ENCODE measurements at places on chromosomes 6 and 20.

DNA sequence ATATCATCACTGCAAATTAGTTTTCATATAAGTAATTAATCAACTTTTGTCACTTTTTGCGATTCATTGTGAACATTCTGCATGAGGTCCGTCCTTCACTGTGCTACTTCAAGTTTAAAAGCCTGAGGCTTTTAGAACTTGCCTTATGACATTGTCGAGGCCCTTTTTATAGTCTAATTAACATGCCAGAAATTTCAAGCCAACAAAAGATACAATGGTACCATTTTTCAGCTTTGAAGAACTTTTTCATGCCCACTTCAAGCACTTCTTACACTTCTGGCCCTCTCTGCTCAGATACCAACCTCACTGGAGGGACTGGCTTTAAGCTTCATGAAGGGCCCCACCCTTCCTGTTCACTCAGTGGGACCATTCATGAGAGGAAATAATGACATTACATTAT lies 323.1 kb downstream of the TPBG start:
- no peak for DNase-seq

DNA sequence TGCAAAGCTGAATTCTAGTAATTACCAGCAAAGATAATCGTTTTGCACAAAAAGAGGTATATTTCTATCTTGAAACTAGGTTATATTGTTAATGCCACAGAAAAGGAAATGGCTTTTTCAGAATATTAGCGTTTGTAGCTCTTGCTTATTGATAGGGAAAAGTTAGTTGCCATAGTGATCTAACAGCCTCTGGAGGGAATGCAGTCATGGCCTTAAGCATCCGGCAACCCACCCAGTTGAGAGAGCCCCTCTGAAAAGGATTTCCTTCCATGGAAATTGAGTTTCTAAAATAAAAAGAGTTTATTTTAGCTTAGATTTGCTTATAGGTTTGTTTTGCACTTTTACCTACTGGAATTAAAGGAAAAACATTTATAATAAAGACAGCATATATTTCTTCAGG lies 224.5 kb downstream of the BCKDHB start:
- DNase-seq: no peak

GRCh38 chr6:42332916-42333315 lies 115.3 kb upstream of the MRPS10 start:
- no peak for DNase-seq

- DNase-seq: peak; percentile 16
Measured at GRCh38 chr6:34465531-34466241, at the start of gene PACSIN1. TSS of gene PACSIN1 (plus strand) at chr6:34466076. CDS start at chr6:34526306, 60,230 bp downstream.

DNA sequence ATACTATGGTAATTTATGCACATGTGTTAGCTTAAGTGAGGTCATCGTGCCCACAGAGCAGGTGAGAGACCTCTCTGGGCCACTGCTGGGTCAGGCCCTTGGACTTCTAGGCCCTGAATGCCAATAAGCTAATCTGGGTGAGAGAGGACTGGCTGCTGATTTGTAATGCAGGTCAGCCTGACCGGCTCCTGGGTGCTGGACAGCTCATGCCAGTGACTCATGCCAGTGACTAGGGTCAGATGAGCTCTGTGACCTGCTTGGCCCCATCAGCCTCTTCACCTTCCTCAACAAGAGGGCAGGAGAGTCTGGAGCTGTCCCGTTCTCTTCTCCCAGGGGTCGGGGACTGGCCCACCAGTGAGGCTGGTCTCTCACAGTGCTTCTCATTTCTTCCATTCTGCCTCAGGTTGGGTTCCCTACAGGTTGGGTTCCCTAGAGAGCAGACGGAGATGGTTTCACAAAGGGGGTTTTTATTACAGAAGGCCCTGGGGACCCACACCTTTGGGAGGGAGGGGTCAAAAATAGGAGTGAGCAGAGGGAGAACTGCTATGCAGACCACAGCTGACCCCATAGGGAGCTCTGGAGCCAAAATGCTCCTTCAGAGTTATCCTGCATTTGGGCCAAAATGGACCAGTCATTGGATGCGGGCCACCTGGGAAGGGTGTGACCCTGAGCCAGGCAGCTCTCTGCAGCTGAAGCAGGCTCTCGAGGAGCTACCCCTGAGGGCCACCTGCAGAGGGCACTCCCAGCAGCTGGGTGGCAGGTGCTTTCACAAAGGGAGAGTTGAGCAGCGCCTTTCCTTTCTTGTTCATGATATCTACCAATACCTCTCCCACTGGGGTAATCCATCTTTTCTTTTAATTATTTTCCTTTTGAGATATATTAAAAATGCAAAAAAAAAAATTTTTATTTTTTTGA lies 2.2 kb upstream of the OXT start:
- peak; percentile 30 for DNase-seq

DNA sequence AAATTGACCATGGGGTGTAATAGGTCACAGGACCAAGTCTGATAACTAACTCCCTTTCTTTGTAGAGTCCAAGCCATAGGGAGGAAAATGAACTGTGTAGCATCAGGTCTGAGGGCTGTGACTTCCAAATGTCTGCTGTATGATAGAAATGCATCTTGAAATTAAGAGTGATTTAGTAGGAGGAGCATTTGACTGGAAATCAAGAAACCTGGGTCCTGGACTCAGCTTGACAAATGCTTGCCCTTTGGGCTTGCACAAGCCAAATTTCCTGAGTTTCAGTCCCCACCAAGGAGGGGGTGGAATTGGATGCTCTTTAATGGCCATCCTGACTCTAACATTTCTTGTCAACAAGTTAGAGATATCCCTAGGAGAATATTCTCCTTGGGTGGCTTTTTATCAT lies 187.0 kb downstream of the PDE7B start:
- DNase-seq: no peak

DNA sequence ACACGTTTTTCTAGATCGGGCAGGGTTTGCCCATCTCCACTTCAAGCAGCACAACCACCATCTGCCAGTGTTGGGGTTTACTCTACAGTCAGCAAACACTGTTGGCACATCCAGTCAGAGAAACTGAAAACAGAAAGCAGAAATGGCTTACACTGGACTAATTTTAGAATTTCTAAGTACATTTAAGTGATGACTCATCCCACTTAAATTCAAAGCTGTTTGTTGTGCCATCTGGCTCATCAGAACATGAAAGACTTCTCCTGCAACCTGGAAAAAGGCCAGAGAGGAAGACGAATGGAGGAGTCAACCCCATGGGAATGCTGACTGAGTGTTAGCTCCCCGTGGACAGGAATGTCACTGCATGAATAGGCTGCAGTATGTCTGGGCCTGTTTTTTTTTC lies 21.8 kb downstream of the FAM209B start:
- DNase-seq: no peak

GRCh38 chr6:10393544-10394225 lies 21.2 kb downstream of the TFAP2A start:
- no peak for DNase-seq

- no peak for DNase-seq
Measured at GRCh38 chr6:55992546-55992945, 117.2 kb upstream of the BMP5 start.

DNA sequence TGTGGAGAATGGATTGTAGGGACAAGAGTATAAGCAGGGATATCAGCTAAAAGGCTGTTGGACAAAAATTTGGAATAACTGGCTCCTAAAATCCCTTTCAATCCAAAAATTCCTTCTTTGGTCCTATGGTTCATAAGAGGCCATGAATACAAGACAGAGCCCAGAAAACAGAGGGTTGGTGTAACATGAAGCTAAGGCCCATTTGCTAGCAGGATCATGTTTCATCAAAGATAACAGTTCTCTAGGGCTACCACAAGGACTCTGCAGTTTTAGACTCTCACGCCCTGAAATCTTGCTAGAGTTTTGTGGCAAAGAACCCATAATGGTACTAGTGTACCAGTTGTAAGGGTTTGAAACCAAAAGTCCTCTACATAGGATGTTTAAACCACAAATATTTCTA lies 327.8 kb upstream of the TBX18 start:
- no peak for DNase-seq

GRCh38 chr20:56429502-56429901 lies 17.4 kb downstream of the CASS4 start:
- no peak for DNase-seq

DNA sequence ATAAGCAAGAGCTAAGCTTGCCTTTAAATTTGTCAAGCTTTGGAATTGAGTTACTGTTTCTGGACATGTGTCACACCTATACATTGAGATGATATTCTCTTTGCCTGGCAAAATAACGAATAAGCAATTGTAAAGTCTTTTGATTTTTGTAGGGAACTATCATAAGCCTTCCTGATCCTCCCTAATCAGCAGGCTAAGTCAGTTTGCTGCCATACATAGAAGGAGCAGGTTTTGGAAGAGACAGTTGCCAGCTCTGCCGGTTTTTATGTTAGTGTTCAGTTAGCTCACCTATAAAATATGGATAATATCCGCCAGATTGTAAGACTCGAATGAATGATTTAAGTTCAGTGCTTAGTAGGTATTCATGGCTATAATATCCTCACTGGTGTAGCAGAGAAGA lies 34.4 kb upstream of the BCAS1 start:
- no peak for DNase-seq

DNA sequence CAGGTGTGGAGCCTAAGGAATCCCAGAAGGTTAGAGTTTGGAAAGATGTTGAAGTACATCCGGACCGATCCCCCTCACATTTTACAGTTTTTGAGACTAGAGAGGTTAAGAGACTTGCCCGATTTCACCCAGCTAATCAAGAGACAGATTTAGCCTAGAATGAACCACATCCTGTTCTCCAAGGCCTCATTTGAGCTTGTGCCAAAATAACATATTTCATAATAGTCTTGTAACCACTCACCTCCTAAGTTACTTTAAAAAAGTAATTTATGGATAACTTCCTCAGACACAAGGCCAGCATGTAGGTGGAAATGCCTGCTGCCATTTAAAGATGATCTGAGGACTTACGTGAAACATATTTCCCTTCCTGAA lies 39.8 kb upstream of the ARHGAP18 start:
- DNase-seq: no peak

DNA sequence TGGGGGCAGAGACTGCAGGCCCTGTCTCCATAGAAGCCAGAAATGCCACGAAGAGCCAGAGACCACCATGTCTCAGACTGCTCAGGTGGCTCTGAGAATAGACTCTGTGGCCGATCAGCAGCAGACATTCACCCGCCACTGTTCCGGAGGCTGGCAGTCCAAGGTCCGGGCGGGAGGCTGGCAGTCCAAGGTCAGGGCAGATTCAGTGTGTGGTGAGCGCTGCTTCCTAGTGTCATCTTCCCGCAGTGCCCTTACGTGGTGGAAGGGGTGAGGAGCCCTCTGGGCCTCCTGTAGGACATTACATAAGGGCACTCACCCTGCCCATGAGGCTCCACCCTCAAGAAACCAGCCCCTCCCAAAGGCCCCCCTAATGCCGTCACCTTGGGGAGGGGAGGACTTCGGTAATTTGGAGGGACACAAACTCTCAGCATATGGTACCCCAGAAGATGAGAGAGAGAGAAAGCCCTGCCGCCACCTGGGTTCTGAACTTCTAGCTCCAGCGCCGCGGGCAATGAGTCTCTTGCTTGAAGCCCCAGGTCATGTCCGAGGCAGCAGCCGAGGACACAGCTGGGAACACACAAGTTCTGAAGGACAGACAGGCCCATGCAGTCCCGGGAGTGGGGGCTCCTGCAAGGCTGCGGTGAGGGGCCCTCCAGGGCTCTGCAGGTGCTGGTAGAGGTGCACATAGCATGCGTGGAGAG lies 36.4 kb downstream of the DACT2 start:
- no peak for DNase-seq

- DNase-seq: no peak
Measured at GRCh38 chr20:51281521-51281920, 258.6 kb upstream of the KCNG1 start.

GRCh38 chr6:33288921-33289783 lies at the start of the genes PFDN6 and WDR46:
TSS of gene PFDN6 (plus strand) at chr6:33289601. CDS start at chr6:33289857, 256 bp downstream.
TSS of gene WDR46 (minus strand) at chr6:33289239. CDS start at chr6:33289170, 69 bp downstream.
- peak; percentile 89 for DNase-seq

DNA sequence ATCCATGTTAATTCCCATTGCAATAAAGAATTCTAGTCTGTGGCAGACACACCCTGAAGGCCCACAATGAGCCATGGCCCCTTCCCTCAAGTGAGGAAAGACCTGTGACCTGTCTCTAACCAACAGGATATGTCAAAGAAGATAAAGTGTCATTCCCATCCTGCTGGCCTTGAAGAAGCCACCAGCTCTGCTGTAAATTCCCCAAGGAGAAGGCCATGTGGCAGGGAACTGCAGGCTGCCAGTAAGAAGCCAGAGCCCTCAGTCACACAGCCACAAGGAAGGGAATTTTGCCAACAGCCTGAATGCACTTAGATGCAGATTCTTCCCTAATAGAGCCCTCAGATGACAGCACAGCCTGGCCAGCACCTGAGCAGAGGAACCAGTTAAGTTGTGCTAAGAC lies 24.8 kb downstream of the VIP start:
- no peak for DNase-seq

- no peak for DNase-seq
Measured at GRCh38 chr6:34717466-34717865, 20.9 kb upstream of the ILRUN start.

GRCh38 chr20:43983359-43983758 lies 68.7 kb downstream of the TOX2 start:
- DNase-seq: peak; percentile 36

DNA sequence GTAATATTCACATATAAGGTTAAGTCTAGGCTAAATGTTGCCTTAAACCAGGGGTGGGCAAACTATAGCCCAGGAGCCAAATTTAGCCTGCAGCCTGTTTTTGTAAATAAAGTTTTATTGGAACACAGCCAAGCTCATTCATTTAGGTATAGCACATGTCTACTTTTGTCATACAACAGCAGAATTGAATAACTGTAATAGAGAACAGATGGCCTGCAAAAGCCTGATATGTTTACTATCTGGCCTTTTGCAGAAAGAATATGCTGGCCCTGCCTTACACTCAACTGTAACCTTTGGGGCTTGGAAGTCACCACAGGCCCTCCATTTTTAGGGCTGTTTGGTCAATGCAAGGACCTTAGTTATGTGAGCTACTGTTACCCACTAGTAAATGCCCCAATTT lies 17.7 kb upstream of the BCLAF1 start:
- no peak for DNase-seq

- DNase-seq: no peak
Measured at GRCh38 chr6:2877057-2877882, 25.8 kb downstream of the SERPINB9 start.

- no peak for DNase-seq
Measured at GRCh38 chr20:4519534-4519933, 202.2 kb upstream of the PRND start.

- no peak for DNase-seq
Measured at GRCh38 chr6:50655848-50656453, 57.4 kb upstream of the TFAP2D start.

DNA sequence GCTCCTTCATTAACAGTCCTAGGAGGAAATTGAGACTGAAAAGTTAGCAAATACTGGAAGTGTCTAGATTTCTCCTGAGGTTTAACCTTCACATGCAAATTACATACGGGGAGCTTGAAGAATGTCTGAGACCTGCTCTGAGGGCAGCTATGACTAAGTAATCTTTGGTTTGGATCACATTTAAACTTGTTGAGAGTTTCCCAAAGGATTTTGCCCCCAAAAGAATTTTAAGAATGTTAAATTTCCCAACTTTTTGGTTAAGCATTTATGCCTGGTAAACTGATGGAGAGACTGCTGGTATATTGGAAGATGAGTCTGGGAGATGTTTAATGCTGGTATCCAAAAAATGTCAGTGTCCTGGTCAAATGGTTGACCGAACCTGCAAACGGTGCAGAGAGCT lies 97.0 kb downstream of the RREB1 start:
- no peak for DNase-seq

Measured in CD4-positive, alpha-beta T cell treated with Interferon alpha-2 for 1 hour (primary cell).